Stimulated activated CD8-positive, alpha-beta memory T cell treated with anti-CD3 and anti-CD28 coated beads, Interleukin-7, amount 100 ng/mL, for 1 hour (primary cell): ENCODE measurements at places on chromosomes 6 and 20.

DNA sequence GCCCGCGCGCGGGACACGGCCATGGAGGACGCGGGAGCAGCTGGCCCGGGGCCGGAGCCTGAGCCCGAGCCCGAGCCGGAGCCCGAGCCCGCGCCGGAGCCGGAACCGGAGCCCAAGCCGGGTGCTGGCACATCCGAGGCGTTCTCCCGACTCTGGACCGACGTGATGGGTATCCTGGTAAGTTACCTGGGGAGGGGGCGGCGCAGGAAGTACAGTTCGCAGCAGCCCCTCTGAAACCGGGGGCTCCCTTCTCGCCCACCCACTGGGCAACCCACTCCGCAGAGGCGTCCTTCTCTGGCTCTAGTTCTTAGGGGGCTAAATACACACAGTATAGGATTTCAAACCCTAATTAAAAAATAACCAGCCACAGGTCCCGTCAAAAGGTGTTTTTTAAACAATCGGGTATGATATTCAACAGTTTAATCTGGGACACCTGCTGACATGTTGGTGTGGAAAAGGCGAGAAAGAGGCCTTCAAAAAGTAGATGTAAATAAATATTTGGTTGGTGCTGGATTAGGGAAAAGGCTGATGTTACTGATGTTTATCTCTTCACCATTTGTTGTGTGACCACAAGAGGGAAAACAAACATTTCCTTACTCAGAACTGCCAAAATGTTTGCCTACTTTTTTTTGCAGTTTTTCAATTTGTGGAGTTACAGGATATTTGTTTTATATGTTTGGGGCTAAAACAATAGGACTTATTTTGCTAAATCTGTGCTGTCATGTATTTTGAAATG, 577 bp downstream of the SASH1 start:
- no peak for DNase-seq

DNA sequence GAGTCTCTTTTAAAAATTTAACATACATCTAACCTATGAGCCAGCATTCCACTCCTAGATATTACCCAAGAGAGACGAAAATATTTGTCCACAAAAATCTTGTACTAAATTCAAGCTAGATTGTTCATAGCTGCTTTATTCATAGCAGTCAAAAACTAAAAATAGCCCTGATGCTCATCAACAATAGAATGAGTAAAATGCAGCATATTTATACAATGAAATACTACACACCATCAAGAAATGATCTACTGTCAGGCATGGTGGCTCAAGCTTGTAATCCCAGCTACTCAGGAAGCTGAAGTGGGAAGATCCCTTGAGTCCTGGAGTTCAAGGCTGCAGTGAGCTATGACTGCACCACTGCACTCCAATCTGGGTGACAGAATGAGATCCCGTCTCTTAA, 22.0 kb upstream of the SRC start:
- DNase-seq = no peak

- no peak for DNase-seq
These were observed 10.9 kb upstream of the MRGBP start for GRCh38 chr20:62785393-62785792.

DNA sequence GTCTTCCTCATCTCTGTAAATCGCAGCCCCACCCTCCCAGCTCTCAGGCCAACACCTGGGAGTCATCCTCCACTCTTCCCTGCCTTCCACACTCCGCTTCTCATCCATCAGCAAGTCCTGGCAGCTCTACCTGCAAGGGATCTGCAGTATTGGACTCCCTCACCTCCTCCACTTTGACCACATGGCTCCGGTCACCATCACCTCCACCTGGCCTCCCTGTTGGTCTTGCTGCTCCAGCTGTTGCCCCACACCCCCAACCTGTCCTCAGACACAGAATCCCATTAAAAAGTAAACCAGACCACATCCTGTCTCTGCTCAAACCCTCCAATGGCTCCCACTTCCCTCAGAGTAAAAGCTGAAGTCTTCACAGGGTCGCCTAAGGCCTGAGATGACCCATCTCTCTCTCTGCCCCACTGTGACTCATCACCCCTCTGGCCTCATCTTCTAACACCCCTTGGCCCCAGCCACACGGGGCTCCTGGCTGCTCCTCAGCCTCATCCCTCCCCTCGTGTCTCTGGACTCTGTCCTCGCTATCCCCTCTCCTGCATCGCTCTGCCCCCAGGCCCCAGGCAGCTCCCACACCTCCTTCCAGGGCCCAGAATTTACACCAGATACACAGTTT, 185.1 kb upstream of the SULF2 start:
- no peak for DNase-seq

- DNase-seq = no peak
These were observed 27.8 kb downstream of the CASS4 start for GRCh38 chr20:56439771-56440291.

DNA sequence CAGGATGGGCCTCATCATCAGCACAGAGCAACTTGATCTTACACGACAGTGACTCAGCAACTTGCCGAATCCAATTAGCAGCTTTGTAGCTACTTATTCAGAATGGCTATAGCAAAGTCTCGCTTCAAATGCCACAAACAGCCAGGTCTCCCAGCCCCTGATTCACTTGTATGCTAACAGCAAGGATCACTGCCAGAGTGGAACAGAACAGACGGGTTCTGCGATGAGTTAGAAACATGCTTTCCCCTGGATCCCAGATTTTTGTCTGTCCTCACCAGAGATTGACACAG, 254.4 kb downstream of the NRN1 start:
- no peak for DNase-seq

GRCh38 chr6:111700135-111700690, 94.5 kb upstream of the TRAF3IP2 start:
- DNase-seq = no peak

DNA sequence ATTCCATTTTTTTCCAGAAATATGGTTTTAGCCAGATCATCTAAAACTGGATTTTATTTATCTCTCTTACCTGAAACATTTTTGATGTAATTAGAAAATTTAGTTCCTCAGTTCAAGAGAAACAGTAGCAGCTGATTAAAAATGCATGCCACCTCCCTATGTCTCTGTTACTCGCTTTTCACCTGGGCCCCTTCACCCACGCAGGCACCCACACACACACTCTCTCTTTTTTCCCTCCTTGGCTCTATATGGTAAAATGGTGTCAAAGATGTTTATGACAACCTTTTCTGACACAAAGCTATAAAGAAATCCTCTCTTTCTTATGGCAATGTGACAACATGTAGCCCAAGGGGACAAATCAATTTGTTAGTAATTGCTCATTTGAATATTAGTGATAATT, 5.8 kb upstream of the SGK1 start:
- DNase-seq = no peak

GRCh38 chr6:148811459-148811858, 64.6 kb downstream of the UST start:
- DNase-seq = no peak

DNA sequence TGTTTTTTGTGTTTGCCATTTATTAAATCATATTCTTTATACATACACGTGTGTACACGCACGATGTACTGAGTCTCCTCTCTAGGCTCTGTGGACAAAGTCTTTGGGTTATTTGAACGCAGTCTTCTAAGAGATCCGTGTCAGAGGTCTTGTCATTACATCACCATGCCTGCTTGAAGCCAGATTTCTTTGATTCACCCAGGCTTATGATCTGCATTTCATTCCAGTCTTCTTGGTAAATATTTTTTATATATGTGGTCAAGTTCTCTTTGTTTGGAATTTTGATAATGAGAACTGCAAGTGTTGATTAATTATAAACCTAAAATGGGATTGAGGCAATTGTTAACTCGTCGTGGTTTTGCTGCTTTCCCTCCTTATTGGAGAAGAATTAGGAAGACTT, 34.6 kb downstream of the KCNS1 start:
- no peak for DNase-seq

GRCh38 chr6:104214901-104215300, 644.8 kb downstream of the HACE1 start:
- no peak for DNase-seq

- no peak for DNase-seq
These were observed 445 bp downstream of the RAB32 start for GRCh38 chr6:146543940-146544615.

DNA sequence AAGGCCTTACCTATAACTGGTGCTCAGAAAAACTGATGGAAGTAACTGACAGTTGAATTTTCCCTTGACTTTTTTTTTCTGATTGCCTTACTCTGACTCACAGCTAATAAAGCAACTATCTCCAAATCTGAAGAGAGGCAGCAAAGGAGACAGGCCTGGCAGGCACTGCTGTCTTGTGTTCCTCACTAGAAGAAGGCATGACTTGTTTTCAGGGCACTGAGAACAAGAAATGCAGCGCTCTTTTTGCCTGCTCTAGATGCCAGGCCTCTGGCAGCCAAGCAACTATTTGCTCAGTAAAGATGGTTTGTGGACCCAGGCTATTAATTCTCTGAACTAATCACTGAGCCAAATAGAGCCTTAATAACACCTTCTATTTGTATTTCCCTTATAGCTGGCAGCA, 155.1 kb downstream of the PRDM13 start:
- no peak for DNase-seq

GRCh38 chr6:42281570-42281969, 63.9 kb upstream of the MRPS10 start:
- peak; percentile 20 for DNase-seq
